ENCODE measurements at places on chromosomes 2 and 18. TPM values are rescaled to one million over a fixed set of nuclear protein-coding genes. Genes with fewer than 3 reads are reported as not detected.
A peak's percentile ranks its signal among the peaks of the same experiment; 100 is the strongest.

DNA sequence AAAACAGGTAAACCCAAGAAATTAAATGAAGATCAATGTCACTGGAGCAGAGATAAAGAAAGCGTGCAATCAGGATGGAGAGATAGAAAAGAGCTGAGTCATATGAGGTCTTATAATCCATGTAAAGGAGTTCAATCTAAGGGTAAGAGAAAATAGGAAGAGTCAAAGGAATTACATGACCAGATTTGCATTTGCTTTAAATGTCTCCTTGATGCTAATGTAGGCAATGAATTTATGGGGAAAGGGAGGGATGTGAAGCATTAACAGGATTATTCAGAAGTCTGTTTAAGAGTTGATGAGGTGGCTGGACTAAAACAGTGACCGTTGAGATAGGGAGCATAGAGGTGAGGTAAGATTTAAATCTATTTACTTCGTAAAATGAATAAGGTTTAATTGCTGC is 623.1 kb downstream of the MBD2 start:
- H3K4me3 ChIP-seq, result no peak overlapping the region
- no peaks in the 10 kb centered on the region for H3K27me3 ChIP-seq
- H3K36me3 ChIP-seq, result no peaks in the 10 kb centered on the region

GRCh38 chr2:219595256-219595655 is 2.4 kb upstream of the STK11IP start:
- peak; percentile 87 for DNase-seq
- H3K4me3 ChIP-seq, result no peak overlapping the region
- H3K27me3 ChIP-seq, result no peaks in the 10 kb centered on the region
- H3K36me3 ChIP-seq, result no peaks in the 10 kb centered on the region
- no peak overlapping the region for H3K27ac ChIP-seq
- peaks cover 3% of the 10 kb centered on the region for H3K4me1 ChIP-seq

- H3K4me1 ChIP-seq, result peaks cover 54% of the 10 kb centered on the region
- H3K4me3 ChIP-seq, result no peak overlapping the region
- no peaks in the 10 kb centered on the region for H3K27me3 ChIP-seq
- H3K27ac ChIP-seq, result no peak overlapping the region
- no peak for DNase-seq
Measured at GRCh38 chr2:127405255-127405610, 13.0 kb upstream of the PROC start.

- H3K4me3 ChIP-seq, result no peak overlapping the region
- H3K36me3 ChIP-seq, result no peaks in the 10 kb centered on the region
- H3K27ac ChIP-seq, result no peak overlapping the region
- no peak for DNase-seq
- H3K27me3 ChIP-seq, result no peaks in the 10 kb centered on the region
Measured at GRCh38 chr2:160683206-160683605, 189.6 kb upstream of the RBMS1 start.

- H3K27me3 ChIP-seq, result no peaks in the 10 kb centered on the region
- peaks cover 22% of the 10 kb centered on the region for H3K4me1 ChIP-seq
- peak; percentile 95 for DNase-seq
- no peak within 1 kb of the TSS for H3K27ac ChIP-seq
Measured at GRCh38 chr2:165469417-165469816, at the start of gene CSRNP3. TSS of gene CSRNP3 (plus strand) at chr2:165469698. CDS start at chr2:165595066, 125,368 bp downstream.

Gene PSME4
- 54.5 TPM for total RNA-seq

Gene MYO7B
- not detected for total RNA-seq

- H3K4me1 ChIP-seq, result peaks cover 30% of the 10 kb centered on the region
- H3K27me3 ChIP-seq, result no peaks in the 10 kb centered on the region
- H3K36me3 ChIP-seq, result no peaks in the 10 kb centered on the region
- DNase-seq, result peak; percentile 56
Measured at GRCh38 chr2:134401081-134401497, 147.2 kb downstream of the MGAT5 start.

Gene CCDC178
- total RNA-seq, result not detected

Gene TEX44
- not detected for total RNA-seq

Gene ANKRD30BL
- total RNA-seq, result not detected

DNA sequence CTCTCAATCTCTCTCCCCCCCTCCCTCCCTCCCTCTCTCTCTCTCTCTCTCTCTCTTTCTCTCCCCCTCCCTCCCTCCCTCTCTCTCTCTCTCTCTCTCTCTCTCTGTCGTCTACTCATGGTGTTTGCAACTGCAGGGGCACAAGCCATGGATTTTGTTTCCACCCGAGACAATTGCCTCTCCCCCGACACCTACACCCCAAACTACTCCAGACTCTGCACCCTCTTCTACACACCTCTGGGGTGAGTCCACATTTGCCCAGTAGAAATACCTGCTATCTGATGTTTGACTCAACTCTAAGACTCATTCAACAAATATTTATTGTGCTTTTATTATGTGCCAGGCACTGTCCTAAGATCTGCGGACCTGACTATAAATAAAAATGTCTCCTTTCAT is 93.7 kb downstream of the TMEM17 start:
- DNase-seq, result no peak
- no peak overlapping the region for H3K27ac ChIP-seq
- no peak overlapping the region for H3K4me3 ChIP-seq
- H3K27me3 ChIP-seq, result no peaks in the 10 kb centered on the region

- H3K27me3 ChIP-seq, result no peaks in the 10 kb centered on the region
- H3K27ac ChIP-seq, result no peak overlapping the region
- DNase-seq, result no peak
- no peaks in the 10 kb centered on the region for H3K4me1 ChIP-seq
- H3K36me3 ChIP-seq, result no peaks in the 10 kb centered on the region
Measured at GRCh38 chr18:36397033-36397432, 99.5 kb downstream of the FHOD3 start.

DNA sequence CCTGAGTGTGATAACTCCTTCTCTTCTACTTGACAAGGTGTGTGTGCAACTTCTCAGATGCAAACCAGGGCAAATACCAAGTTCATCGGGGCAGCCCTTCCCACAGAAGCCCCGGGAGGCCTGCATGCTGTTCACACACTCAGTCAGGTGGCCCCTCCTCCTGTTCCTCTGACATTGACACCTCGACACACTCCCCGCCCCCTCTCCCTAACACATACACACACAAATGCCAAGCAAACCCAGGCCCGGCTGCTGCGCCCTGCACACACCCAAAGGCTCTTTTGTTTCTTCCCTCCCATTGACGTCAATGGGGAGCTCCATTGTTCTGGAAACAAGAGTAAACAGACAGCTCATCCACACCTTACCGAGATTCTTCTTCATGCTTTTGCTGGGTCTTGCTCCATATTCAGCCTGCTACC is 1.7 kb upstream of the PER2 start:
- peak overlapping the region; percentile 98 for H3K27ac ChIP-seq
- H3K4me3 ChIP-seq, result peak overlapping the region; percentile 64
- no peaks in the 10 kb centered on the region for H3K27me3 ChIP-seq

Gene AFF3
- total RNA-seq, result 78.8 TPM

Gene ARHGAP15
- not detected for total RNA-seq

DNA sequence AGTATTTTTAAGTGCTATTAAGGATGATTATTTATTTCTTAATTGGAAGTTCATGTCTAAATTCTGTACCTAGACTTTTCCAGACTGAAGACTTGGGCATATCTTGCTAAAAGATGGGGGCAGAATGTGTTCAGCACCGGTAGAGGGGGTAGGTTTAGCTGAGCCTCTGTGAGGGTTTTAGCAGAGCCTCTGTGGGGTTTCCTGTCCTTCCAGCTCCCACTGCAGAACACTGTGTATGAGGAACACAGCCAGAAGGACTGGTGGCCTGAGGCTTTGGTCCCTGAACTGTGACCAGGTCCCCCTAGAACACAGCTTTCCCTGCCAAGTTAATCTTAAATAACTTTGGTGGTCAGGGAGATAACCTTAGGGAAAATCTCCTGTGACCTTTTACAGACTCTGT is 123.4 kb upstream of the EPC2 start:
- H3K27ac ChIP-seq, result no peak overlapping the region
- H3K4me3 ChIP-seq, result no peak overlapping the region
- H3K27me3 ChIP-seq, result no peaks in the 10 kb centered on the region
- DNase-seq, result no peak
- no peaks in the 10 kb centered on the region for H3K4me1 ChIP-seq

GRCh38 chr2:9762164-9762563 is 81.1 kb upstream of the TAF1B start:
- no peak overlapping the region for H3K4me3 ChIP-seq
- no peaks in the 10 kb centered on the region for H3K36me3 ChIP-seq
- H3K27me3 ChIP-seq, result peaks cover 7% of the 10 kb centered on the region

DNA sequence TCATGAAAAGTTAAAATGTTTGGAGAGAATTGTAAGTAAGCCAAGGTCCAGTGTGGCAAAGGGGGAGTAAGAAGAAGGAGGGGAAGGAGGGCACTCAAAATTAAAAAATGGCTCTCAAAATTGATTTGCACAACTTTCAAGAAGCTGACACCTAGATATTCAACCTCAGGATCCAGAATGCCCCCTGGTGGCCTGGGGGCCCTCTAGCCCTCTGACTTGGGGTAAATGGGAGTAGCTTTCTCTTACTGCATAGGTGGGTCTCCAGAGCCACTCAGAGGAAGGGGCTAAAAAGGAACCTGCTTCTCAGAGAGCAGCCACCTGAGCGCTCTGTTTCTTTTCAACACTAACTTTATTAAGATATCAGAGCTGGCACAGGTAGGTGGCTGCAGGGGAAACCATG is 968.5 kb downstream of the BCL11A start:
- DNase-seq, result no peak
- no peaks in the 10 kb centered on the region for H3K4me1 ChIP-seq
- no peaks in the 10 kb centered on the region for H3K27me3 ChIP-seq
- no peaks in the 10 kb centered on the region for H3K36me3 ChIP-seq

DNA sequence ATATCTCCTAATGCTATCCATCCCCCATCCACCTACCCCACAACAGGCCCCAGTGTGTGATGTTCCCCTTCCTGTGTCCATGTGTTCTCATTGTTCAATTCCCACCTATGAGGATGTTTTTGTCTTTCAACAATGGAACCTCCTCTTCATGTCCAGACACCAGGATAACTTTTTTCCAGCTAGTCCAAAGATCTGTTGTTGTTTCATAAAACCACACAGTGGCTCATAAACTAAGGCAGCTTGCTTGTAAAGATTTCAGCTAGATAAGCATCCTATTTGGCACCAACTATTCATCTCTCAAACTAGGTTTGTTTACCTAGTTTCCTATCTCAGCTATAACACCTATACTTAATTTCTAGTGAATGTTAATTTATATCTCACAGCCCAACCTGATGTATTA is 937.7 kb downstream of the TRIB2 start:
- no peaks in the 10 kb centered on the region for H3K4me1 ChIP-seq
- H3K27me3 ChIP-seq, result no peaks in the 10 kb centered on the region
- H3K27ac ChIP-seq, result no peak overlapping the region
- no peak overlapping the region for H3K4me3 ChIP-seq
- no peaks in the 10 kb centered on the region for H3K36me3 ChIP-seq
- no peak for DNase-seq

Gene PTPN4
- total RNA-seq, result 8.1 TPM

Gene EFEMP1
- total RNA-seq, result 61.2 TPM

- DNase-seq, result no peak
- H3K4me1 ChIP-seq, result peaks cover 42% of the 10 kb centered on the region
- peak overlapping the region; percentile 71 for H3K27ac ChIP-seq
- peak overlapping the region; percentile 76 for H3K4me3 ChIP-seq
Measured at GRCh38 chr2:96763511-96764252, 3.0 kb downstream of the CNNM4 start.

- no peak for DNase-seq
- no peak overlapping the region for H3K4me3 ChIP-seq
- H3K27me3 ChIP-seq, result no peaks in the 10 kb centered on the region
- no peak overlapping the region for H3K27ac ChIP-seq
- peaks cover 70% of the 10 kb centered on the region for H3K36me3 ChIP-seq
Measured at GRCh38 chr2:55314985-55315384, 46.0 kb upstream of the MTIF2 start.

Data from stomach (tissue), 19 donors.